ENCODE measurements at places on chromosomes 7 and 10.

DNA sequence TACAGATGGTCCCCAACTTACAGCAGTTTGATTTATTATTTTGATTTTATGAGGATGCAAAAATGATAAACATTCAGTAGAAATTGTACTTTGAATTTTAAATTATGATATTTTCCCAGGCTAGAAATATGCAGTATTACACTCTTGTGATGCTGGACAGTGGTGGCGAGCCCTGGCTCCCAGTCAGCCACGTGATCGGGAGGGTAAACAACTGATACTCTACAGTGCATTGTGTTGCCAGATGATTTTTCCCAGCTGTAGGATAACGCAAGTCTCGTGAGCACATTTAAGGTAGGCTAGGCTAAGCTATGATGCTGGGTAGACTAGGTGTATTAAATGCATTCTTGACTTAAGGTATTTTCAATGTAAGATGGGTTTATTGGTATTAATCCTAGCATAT lies 865.2 kb downstream of the SORCS3 start:
- no peak for DNase-seq

- DNase-seq: no peak
These were observed 43.1 kb upstream of the TUBB8 start for GRCh38 chr10:92153-92552.

DNA sequence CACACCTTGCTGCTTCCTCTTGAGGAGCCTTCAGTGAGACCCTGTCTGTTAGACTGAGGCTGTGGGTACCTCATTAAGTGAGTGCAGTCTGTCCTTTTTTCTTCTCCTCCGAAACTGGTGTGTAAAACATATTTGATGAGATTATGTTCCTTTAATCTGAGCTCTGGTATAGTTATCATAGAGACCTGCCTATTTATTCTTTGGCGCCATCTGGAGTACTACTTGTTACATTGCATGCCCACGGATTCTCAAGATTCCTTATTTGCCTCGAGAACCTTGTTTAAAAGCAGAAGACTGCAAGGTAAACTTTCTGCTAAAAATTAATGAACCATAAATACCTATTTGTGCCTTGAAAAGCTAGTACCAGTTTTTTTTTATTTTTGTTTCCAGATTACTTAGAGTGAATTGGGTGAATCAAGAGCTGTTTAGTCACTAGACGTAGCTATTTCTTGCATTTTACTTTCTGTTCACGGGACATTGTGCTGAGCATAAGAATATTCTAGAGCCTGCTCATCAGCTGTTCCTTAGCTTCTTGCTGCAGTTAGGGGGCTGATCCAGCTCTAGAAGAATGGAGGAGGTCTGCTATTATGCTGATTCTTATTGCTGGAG lies 16.9 kb upstream of the STMP1 start:
- peak; percentile 28 for DNase-seq

- DNase-seq: no peak
These were observed 109.4 kb upstream of the FAM133B start for GRCh38 chr7:92699560-92699959.

DNA sequence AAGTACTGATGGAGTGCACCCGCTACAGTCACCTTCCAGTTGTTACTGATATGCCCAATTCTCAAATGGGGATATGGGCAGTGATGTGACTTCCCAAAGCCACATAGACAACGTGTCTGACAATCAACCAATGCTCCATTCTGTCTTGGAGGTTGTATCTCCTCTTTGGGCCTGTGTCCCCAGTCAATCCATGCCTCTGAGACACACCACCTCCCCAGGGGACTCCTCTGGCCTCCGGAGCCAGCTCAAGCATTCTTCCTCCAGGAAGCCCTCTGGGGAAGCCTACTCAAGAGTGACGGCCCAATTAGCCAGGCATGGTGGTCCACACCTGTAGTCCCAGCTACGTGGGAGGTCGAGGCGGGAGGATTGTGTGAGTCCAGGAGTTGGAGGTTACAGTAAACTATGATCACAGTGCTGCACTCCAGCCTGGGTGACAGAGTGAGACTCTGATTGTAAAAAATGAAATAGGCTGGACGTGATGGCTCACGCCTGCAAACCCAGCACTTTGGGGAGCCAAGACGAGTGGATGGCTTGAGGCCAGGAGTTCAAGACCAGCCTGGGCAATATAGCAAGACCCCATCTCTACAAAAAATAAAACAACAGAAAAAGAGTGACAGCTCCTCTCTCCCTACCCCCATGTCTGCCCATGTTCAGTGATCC lies 99.5 kb upstream of the TNRC18 start:
- DNase-seq: peak; percentile 55

DNA sequence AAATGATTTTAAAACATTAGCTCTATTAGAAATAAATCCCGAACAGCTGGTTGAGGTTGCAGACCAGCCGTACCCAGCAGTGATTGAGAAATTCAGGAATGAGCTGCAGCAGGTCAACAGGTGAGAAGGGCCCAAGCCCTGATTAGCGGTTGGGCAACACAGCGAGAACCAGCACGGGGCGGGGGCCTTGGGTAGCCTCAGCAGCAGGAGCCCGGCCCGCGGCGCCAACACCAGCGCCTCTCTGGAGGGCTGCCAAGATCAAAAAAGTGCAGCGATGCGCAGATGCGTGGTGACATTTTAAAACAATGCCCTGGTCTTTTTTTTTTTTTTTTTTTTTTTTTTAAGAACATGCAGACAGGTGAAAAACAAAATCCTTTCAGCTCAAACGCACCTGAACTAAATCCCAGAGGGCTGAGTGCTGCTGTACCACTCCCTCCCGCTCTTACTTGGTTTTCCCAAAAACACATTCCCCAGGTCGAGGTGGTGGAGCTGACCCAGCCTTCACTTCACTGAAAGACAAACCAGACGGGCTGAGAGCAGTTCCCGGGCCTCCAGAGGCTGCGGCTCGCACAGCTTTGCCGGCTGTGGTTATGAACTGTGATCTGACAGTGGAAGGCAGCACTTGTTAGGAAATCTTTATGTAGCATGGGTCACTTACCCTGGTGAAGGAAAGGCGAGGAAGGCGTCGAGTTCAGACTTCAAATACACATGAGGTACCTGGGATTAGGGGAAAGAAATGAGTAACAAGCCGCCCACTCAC lies 579.4 kb downstream of the SDK1 start:
- no peak for DNase-seq

DNA sequence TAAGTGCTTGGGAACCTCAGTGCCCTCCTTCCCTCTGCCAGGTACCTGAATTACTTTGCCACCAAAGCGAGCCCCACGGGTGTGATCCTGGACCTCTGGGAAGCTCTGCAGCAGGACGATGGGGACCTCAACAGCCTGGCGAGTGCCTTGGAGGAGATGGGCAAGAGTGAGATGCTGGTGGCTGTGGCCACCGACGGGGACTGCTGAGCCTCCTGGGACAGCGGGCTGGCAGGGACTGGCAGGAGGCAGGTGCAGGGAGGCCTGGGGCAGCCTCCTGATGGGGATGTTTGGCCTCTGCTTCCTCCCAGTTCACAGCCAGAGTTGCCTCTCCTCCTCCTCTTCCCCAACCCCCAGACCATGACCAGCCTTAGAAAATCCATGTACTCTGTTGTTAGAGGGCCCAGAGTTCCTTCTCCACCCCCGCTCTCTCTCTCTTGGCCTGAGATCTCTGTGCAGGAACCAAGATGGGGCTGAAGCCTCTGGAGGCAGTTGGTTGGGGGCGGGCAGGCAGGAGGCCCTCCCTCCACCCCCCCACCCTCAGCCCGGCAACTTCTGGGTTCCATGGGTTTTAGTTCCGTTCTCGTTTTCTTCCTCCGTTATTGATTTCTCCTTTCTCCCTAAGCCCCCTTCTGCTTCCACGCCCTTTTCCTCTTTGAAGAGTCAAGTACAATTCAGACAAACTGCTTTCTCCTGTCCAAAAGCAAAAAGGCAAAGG lies 19.8 kb upstream of the SLC29A3 start:
- no peak for DNase-seq

DNA sequence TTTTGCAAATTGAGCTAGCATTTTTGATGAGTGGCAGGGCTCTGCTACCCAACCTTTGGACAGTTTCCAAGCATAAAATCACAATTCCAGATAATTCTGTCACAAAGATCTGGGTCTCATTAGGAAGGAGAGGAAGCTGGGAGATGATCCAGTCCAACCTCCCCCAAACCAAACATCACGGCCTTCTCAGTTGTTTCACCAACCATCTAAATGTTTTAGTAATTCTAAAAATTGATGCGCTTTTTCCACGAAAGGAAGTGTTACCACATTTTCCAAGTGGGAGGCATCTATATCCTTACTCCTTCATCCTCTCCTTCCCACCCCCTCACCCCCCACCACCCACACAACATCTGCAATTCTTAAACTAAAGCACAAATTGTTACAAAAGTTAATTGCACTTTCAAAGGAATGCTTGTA lies 108.3 kb downstream of the EGFR start:
- DNase-seq: no peak

DNA sequence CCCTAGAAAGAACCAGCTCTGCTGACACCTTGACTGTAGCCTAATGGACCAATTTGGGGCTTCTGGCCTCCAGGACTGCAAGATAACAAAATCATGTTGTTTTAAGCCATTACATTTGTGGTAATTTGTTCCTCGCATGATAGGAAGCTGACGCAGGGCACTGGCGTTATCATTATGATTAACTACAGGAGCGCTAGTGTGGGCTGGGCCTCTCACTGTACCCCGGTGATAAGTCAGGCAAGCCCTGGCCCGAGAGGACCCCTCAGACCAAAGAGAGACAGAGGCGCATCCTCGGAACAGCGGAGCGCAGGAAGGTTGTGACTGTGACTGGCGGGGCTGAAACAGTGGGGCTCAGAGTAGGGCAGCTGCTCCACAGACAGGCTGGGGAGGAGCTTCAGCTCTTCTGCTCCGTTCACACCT lies 150.3 kb upstream of the CHST15 start:
- DNase-seq: no peak

- no peak for DNase-seq
These were observed 261.2 kb downstream of the GLI3 start for GRCh38 chr7:41975849-41976248.

DNA sequence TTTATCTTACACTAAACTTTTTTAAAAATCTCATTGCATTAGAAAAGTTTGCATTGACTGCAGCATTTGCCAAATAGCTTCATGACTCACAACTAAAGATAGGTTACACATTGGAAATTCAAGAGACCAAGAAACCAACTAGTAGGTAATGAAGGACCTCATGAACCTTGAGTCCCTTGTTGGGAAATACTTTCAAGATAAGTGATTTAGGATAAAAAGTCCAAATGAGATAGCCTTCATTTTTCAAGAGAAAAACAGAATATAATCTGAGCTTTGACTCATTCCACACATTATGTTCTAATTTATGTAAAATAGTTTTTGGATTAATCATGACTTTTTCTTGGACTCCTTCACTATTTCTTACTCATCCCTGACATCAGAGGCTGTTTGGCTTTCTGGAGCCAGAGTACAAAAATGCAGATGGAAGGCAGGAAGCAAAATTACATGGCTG lies 13.1 kb upstream of the LIPF start:
- DNase-seq: no peak

DNA sequence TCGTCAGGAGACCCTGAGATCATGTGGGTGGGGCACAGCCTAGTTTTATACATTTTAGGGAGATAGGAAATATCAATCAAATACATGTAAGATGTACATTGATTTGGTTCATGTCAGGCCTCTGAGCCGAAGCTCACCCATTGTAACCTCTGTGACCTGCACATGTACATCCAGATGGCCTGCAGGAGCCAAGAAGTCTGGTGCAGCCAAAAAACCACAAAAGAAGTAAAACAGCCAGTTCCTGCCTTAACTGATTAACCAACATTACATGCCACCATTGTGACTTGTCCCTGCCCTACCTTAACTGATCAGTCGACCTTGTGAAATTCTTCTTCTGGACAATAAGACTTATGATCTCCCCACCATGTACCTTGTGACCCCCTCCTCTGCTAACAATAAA lies 16.0 kb upstream of the LRRC61 start:
- DNase-seq: no peak

DNA sequence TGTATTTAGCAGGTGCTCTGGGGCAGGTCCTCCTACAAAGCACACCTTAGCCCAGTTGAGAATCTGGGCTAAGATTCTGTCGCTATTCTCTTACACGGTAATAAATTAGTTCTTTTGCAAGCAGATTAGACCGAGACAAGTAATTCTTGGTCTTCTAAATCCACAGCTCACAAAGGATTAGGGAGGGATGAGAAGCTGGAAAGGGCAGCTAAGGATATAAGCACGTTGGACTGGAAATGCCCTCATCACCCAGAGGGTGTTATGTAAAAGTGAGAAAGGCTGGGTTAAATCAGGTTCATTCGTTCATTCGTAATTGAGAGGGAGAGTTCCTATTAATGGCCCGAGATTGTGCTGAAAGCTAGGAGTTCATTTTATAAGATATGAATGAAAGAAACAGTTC lies 41.8 kb downstream of the PFKFB3 start:
- no peak for DNase-seq

- no peak for DNase-seq
These were observed 237.3 kb downstream of the ZMYND11 start for GRCh38 chr10:372566-372965.

GRCh38 chr7:23232966-23233365 lies 13.6 kb upstream of the GPNMB start:
- DNase-seq: no peak

DNA sequence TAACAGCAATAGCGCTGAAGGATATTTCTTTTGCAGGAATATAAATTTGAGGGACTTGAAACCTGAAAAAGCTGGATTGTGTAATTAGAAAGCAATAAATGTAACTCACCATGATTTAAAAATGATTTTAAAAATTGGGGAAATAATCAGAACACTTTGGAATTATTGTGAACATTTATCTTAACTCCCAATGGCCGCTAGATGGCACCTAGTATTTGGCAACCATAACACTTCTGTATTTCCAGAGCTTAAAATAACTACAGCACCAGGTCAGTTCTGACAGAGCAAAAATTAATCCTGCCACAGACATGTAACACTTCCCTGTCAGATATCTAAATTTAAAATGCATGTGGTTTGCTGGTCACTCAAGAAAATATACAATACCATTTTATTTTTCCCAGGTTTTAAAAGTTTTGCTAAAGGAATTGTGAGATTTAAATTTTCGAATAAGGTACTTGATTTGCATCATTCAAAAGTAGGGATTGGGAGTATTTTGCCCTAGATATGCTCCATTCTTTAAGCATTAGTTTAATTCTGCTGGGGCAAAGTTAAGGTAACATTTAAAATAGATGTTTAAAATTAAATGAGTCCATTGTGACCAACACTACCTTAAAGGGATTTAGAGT lies 144.5 kb downstream of the PPP1R3A start:
- DNase-seq: no peak

GRCh38 chr7:4849390-4849789 lies 12.4 kb downstream of the PAPOLB start:
- peak; percentile 56 for DNase-seq

GRCh38 chr7:81430150-81430549 lies 339.7 kb downstream of the HGF start:
- no peak for DNase-seq
